Panc1 (cell line): ENCODE measurements at places on chromosomes 5 and 9.

GRCh38 chr9:134775081-134775951 is 105.3 kb upstream of the FCN2 start:
- no peak for DNase-seq

DNA sequence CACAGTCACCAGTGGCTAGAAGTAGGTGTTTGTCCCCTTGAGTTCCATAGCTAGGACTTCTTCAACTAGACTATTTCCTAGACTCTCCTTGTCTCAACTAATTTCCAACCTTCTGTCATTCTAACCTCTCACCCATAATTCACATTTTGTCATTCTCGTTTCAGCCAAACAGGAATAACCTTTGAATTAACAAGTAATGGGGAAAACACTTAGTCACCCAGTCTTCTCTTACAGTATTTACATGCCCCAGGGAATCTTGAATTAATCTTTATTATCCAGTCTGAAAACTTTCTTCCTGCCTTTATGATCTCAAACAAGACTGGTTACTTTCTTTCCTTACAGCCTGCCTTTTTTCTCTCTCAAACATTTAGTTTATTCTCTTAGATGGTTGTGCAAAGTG is 63.3 kb upstream of the RUSC2 start:
- no peak for DNase-seq

- no peak for DNase-seq
Measured at GRCh38 chr5:30831605-30832004, 361.9 kb upstream of the CDH6 start.

- DNase-seq, result no peak
Measured at GRCh38 chr5:124621279-124621678, 125.2 kb downstream of the ZNF608 start.

GRCh38 chr5:56019306-56020272 is 24.8 kb upstream of the IL6ST start:
- DNase-seq, result no peak

DNA sequence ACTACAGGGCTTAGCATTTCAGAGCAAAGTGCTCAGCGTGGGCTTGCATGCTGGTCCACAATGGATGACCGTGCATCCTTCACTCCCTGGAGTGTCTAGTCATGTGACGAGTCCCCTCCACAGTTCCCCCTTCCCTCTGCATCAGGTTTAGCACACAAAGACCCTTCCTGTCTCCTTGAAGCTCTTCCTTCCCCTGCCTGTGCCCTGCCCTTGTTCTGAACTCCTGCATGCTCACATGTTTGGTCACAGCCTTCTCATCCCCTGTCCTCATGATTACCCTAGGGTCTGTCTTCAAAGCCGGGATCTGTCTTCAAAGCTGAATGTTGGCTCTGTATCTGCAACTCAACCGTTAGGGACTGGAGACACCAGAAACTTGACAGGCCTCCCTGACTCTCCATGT is 388.9 kb downstream of the SEMA5A start:
- no peak for DNase-seq

GRCh38 chr5:81219389-81219788 is 13.7 kb upstream of the CKMT2 start:
- DNase-seq, result no peak

GRCh38 chr9:129803676-129804060 is 684 bp downstream of the TOR1B start:
- no peak for DNase-seq

DNA sequence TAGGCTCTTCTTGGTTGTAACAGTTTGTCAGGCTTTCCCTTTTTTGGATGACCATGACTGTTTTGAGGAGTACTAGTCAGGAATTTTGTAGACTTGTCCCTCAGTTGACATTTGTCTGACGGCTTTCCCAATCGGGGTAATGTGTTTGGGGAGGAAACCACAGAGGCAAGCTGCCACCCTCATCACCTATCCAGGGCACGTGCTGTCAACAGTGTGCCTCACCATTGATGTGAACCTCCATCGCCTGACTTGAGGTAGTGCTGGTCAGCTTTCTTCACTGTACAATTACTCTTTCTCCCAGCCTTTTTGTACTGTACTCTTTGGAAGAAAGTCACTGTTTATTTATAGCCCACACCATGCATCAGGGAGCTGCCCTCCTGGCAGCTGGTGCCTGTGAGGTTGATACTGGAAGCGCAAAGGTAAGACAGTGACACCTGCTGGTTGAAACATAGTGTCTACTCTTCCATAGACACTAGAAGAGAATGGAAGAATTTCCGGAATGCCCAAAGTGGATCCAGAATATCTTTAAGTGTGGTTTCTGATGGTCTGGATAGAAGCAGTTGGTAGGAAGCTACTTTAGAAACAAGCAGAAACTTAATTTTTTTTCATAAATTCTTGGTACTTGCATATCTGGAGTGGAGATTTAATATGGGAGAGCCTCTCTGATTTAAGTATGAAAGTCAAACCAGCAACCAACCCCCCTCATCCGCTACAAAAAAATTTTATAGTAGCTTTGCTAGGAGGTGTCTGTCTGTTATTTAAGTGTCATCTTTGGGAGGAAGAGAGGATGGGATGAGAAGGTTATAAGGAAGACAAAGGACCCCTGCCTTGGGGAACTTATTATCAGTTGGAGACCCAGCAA is 69.3 kb downstream of the SNX30 start:
- DNase-seq, result peak; percentile 12

DNA sequence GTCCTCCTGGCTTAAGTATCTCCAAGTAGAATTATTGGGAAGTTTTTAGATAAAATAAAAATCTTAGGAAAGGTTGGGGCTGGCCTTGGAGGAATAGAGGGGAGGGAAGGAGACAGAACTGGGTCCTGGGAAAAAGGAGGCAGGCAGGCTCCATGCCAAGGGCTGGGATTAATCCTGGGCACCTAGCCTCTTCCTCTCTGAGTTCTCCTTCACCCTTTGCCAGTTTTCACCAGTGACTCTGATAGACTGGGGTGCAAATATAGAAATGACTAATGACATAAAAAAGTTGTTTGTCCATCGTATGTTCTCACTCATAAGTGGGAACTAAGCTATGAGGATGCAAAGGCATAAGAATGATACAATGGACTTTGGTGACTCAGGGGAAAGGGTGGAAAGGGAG is 81.9 kb downstream of the RMI1 start:
- DNase-seq, result no peak

- DNase-seq, result no peak
Measured at GRCh38 chr9:134204041-134204440, 39.7 kb upstream of the RNU6ATAC start.

DNA sequence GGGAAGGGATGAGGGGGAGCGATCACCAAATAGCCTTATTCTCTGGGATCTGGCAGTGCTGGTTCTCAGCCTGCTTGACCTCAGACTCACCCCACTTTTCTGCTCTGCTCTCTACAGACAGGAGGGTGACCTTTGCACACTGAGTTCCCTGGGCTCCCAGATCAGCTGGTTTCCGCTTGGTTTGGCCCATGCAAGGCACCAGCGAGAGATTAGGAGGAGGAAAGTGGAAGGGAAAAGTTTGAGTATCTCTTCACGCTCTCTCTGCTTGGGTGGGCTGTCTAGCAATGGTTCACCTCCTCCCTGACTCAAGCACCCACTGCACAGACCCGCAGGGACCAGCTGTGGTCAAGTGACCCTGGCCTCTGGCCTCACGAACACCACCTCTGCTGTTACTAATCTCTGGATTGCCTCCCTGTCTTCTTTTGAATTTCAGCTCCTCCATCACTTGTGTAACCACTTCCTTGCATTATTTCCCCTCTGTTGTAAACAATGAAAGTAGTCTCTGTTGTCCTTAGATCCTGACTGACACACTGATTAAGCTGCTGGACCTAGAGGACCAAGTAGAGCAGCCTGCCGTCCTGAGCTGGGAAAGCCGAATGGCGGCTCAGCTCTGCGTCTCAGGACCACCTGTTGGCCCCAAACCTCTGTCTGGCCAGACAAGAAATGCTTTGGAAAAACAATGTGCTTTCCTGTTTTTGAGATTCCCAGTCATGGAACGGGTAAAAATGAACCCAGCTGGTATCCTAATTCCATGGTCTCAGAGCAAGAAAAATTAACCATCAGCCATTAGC is 186.6 kb downstream of the CRB2 start:
- DNase-seq, result no peak

GRCh38 chr5:616484-617039 is 4.4 kb downstream of the CEP72 start:
- DNase-seq, result no peak

- no peak for DNase-seq
Measured at GRCh38 chr5:176895831-176896230, 3.3 kb downstream of the HK3 start.

DNA sequence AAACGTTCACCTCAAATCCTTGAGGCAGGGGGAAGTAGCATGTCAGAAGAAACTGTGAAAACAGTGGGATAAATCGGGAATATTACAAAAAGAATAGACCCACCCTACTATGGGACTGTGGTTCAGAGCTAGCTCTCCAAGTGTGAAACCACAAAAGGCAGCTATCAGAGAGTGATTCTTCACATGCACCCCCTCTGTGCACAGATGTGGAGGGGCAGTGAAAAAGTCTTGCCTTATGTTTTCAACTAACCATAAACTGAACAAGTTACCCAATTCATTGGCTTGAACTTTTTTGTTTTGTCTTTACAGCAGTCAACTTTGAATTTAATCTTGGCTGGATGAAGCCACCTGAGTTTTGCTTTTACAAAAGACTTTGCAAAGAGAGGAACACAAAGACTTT is 98.8 kb upstream of the NR4A3 start:
- DNase-seq, result no peak

- DNase-seq, result no peak
Measured at GRCh38 chr5:109246841-109247592, 162.8 kb downstream of the PJA2 start.

DNA sequence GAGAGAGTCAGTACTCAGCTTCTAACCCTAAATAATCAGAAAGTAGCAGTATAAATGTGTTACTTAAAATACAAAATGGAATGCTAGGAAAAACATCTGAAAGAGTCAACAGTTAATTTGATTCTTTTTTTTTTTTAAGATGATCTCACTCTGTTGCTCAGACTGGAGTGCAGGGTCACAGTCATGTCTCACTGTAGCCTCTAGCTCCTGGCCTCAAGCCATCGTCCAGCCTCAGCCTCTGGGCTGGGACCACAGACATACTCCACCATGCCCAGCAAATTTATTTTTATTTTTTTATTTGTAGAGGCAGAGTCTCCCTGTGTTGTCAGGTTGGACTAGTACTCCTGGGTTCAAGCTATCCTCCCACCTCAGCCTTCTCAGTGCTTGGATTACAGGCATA is 424.9 kb downstream of the IRX2 start:
- DNase-seq, result no peak

DNA sequence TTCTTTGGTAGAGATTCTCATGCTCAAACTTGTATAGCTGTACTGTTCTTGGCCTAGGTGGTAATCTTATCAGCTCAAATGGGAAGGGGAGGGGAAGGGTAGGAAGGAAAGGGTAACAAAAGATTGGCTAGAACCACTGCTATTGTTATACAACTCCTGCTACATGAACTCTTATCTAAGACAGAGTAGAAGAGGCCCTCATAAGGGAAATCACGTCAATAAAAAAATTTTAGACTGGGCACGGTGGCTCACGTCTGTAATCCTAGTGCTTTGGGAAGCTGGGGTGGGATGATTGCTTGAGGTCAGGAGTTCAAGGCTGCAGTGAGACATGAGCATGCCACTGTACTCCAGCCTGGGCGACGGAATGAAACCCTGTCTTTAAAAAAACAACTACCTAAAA is 15.9 kb downstream of the STOM start:
- DNase-seq, result no peak

DNA sequence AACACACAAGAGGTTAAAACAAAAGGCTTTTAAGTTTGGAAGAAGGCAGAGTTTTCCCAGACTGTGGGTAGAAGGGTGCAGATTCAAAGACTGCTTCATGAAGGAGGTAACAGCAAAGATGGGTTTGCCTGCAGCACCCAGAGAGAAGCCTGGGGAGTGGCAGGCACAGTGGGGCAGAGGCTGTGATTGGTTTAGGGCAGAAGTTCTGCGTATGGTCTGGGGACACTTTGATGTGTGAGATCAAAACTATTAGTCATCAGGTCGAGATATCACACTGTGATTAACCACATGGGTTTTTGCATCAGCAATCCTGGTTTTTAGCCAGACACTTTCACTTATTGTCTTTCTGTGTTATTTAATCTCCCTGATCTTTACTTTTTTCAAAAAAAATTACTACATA is 188.8 kb upstream of the GLRA1 start:
- DNase-seq, result no peak

GRCh38 chr9:114238891-114239875 is 83.7 kb upstream of the ORM1 start:
- no peak for DNase-seq

GRCh38 chr5:36535859-36536615 is 70.4 kb upstream of the SLC1A3 start:
- no peak for DNase-seq

DNA sequence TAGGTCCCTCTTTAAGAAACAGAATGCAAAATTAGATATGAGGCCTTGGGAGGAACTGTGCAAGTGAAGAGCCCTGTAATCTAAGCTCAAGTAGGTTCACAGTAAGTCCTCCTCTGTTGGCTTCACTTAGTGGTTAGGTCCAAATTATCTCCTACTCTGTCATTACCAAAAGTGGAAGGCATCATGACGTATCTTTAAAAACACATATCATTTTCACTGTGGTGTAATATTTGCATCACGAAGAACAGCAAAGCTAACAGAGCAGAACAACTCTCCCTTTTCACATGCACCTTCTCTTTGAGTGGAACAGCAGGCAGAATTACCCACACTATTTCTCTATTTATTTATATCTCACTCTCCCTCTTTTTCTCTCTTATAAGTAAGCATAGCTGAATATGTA is 240.5 kb upstream of the CCNH start:
- DNase-seq, result no peak

- DNase-seq, result no peak
Measured at GRCh38 chr5:140040358-140040757, 2.7 kb downstream of the NRG2 start.

DNA sequence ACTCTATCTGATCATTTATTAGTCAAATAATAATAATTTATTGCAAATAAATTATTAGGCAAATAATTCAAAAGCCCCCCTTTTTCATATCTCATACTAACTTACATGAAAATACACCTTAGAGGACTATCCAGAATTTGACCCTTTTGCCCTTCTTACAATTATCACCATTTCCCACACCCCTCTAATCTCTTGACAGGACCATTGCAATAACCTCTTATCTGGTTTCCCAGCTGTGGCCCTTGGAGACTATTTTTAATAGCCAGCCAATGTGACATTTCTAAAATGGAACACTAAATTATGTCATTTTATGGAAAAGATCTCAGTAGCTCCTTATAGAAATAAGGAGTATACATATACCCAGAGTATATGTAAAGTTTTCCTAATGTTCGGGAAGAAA is 588.4 kb upstream of the COX7C start:
- DNase-seq, result no peak

- DNase-seq, result no peak
Measured at GRCh38 chr9:3650994-3651622, 125.3 kb upstream of the RFX3 start.

- no peak for DNase-seq
Measured at GRCh38 chr9:34675869-34676268, 13.4 kb upstream of the CCL27 start.

DNA sequence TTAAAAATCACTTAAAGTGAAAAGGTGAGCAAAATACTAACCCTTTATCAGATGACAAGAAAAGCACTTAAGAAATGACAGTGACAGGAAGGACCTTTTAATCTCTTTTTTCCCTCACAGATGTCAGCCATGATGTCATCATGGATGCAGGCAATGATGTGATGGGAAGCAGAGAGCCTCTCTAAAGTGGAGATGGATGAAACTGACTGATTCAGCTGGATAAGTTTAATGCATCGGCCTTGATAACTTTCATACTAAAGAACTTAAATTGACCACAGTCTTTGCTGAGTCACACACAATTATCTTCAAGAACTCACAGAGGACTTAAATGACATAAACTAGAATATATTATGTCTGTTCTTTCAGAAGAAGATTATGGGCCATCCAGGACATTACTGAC is 153.2 kb upstream of the FGF10 start:
- no peak for DNase-seq

- DNase-seq, result no peak
Measured at GRCh38 chr5:132298298-132299212, 4.4 kb downstream of the SLC22A4 start.
